Activated T-cell treated with anti-CD3 and anti-CD28 coated beads for 4 hours (primary cell): ENCODE measurements at places on chromosomes 12 and 14.

- DNase-seq: no peak
Observed at GRCh38 chr12:119614705-119615104, 21.1 kb downstream of the TMEM233 start.

DNA sequence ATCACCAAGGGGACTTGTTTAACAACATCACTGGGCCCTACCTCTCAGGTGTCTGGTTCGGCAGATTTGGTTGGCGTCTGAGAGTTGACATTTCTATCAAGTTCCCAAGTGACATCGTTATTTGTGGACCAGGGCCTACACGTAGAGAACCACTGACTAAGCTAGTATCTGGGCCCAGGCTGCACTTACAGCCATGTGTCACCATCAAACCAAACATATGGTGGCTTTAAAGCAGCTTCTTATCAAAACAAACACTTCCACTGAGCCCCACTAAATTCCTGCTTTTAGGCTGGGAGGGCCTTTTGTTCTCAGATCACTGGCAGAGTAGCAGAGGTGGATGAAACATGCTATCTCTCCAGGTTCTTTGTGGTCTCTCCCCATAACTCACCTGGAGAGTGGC lies 220.5 kb downstream of the PELI2 start:
- DNase-seq: no peak

DNA sequence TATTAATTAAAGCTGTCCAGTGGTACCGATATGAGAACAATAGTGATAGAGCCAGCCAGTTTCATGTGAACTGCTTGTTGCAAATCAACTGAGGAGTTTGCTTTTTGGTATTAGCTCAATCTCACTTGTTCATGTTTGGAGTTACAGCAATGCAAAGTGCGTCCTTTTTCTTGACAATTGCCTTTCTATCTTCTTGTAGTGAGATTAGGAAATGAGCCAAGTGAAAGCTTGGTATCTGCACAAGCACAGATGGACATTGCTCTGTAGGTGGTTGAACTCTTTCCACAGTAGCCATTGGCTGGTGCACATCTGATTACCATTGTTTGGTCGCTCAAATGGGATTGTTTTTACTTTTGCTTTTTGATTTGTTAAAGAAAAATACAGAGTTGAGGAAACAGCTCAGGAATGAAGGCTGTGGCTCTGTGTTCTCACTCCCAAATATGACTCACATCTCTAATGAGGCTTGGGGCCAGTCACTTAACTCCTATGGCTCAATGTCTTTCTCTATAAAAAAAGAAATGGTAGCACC lies 241.4 kb downstream of the BMP4 start:
- no peak for DNase-seq

DNA sequence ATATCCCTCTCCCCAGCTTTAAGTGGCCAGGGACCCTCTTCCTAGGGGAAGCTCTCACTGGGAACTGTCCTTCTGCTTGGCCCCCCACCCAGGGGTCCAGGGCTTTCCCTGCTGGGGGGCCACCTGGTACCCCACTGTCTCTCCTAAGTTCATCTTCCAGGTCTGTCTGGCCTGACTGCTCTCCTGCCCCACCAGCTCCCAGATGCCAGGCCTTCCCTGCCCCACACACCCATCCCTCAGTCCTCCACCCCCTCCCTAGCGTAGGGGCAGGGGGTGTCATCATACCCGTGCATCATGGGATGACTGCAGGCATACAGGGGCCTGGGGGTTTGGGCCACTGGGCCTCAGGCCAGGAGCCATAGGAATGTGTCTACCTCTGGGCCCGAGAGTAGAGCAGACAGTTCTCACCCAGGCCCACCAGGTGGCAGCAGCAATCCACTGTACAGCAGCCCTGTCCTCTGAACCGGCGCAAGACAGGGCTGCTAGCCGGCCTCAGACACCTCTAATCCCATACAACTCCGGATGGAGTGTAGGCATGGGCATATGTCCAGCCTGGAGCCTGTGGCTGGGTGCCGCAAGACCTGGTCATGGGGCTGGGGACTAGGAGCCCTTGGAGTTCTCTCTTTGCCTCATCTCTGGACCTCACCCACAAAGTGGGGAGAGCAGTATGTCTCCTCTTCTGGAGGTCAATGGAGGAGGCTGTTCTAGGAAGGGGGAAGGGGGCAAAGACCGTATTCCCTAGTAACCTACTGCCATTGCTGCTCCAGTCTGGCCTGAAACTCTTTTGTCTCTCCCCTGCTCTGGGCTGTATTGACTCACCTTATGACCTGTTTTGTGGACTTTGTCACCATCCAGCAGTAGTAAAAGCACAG lies 10.0 kb upstream of the SMARCD1 start:
- DNase-seq: peak; percentile 77

DNA sequence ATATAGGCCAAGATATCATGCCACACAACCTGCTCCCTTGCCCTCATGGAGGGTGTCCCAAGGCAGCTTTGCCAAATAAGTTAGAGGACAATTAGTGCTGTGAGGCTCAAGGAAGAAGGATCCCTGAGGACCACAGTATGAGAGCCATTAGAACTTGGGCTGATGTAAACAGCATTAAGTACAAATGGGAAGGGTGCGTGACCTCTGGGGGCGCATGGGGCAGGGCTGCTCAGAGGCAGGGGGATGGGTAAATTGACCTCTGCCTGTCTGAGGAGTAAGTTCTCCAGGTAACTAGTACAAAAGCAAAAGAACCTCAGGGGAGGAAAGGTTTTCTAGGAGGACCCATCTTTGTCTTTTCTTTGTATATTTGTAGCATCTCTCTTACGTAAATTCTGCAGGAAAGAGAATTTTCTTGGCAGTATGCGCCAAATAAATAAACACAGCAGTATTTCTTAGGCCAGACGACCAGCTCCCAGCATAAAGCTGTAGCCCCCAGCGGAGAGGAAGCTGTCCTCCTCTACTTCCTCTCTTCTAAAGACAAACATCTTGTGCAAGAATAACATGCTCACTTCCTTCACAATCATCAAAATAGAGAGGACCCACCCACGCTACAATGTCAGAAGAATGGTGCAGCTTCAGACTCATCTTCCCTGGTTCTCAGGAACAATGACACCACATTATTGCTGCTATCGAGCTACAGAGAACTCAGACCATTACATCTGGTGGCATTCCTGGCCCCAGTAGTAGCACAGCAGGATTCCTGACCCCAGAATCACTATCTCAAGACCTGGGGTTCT lies 16.4 kb upstream of the VWF start:
- DNase-seq: peak; percentile 40

DNA sequence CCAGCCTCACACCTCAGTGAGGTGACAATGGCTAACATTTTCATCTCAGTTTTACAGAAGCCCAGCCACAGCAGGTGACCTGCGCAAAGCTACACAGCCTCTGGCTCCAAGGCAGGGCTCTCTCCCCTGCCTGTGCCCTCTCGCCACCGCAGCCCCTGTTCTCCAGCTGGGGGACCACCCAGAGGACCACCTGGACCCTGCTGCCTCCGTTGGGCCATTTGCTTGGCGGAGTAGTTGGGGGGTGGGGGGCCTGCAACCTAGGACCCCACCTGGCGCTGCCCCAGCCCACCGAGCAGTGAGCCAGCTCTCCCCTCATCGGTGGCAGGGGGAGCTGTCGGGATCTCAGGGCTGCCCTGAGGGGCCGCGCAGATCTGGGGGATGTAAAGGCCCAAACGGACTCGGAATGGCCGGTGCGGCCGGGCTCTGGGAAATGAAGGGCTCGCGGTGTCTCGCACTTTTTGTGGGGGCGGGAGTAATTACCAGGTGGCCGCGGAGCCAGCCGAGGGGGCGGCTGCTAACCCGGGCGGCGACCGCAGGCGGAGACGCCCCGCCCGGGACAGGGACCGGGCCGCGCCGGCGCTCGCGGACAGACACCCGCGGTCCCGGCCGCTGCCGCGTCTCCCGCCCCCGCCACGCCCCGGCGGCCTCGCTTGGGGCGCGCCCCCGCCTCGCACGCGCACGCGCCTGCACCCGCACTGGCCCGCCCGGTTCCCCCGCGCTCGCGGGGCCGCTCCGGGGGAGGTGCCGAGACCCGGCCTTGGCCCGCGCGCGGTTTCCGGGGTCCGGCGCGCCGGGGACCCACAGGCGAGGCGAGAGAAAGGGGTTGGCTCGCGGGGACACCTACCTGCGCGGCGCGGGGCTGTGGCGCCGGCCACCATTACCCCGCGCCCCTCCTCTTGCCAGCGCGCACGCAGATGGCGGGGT lies 8.6 kb upstream of the GPR68 start:
- no peak for DNase-seq

DNA sequence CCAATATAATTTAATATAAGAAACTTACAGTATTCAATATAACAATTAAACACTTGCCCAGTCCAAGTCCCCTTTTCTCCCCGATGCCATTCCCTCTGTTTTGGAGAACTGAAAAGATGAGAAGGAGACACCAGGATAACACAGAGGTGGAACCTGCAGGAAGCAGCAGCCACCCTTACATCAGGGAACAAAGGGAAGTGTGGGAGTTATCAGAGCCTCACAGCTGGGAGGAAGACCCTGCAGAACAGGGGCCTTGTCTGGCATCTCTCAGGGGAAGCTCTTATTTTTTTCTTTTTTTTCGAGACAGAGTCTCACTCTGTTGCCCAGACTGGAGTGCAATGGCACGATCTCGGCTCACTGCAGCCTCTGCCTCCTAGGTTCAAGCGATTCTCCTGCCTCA lies 52.6 kb downstream of the CALM1 start:
- no peak for DNase-seq

DNA sequence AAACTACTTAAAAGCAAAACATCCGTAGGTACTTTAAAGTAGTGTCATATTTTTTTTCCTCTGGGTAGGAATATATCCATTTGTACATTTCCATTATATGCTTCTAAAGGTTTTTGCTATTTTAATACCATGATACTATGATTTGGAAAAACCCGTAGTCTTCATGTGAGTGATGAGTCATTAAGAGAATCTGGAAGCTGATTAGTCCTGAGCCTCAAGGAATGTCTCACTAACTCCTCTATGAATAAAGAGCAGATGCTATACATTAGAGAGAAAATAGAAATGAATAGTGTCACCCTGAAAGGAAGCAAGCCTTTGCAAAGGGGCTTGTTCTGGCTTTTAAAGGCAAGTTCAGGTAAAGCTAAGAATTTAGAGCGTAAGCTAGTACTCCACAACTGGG lies 432.1 kb downstream of the CCDC91 start:
- DNase-seq: no peak

DNA sequence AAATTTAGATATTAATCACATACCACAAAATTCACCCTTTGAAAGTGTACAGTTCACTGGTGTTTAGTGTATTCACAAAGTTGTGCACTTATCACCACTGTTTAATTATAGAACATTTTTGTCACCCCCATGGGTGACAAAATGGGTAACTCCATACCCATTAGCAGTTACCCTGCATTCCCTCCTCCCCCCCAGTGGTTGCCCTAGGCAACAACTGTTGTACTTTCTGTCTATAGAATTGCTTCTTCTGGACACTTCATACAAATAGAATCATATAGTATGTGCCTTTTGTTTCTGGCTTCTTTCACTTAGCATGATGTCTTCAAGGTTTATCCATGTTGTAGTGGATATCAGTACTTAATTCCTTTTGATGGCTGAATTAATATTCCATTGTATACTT lies 52.7 kb downstream of the FBXO34 start:
- DNase-seq: no peak
